Glomerular endothelial cell (primary cell): ENCODE measurements at places on chromosomes 2 and 18. TPM values are rescaled to one million over a fixed set of nuclear protein-coding genes. Genes with fewer than 3 reads are reported as not detected.

DNA sequence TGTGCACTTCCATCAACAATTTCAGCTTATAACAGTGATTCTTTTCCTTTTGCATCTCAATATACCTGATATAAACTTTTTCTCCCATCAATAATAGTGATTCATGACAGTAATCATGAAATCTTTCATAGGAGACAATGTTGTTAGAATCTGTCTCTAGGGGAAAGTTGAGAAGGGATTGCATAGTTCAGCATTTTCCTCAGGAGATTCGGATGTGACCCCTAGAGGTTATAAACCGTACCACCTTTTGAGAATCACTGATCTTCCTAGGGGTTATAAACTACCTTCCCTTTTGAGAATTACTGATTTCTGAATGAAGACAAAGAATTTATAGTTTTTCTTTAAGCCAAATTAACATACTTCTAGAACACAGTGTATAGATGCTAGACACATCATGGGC is 53.0 kb upstream of the GALNT3 start:
- no peak for DNase-seq

DNA sequence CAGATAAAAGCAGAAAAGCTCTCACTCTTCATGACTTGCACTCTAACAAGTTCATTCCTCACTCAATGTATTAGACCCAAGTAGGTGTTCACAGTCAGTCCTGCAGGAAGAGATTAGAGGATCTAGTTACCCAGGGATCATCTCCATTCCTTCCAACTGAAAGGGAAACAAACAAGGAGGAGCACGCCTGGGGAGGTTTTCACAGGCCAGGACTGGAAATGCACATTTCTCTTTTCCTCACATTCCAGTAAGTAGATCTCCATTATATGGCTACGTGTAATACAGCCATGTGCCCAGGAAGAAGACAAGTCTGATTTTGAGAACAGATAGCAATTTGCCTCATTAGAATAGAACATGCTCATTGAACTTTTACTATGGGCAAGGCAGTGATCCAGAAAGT is 1132.2 kb upstream of the FAM98A start:
- DNase-seq: no peak

DNA sequence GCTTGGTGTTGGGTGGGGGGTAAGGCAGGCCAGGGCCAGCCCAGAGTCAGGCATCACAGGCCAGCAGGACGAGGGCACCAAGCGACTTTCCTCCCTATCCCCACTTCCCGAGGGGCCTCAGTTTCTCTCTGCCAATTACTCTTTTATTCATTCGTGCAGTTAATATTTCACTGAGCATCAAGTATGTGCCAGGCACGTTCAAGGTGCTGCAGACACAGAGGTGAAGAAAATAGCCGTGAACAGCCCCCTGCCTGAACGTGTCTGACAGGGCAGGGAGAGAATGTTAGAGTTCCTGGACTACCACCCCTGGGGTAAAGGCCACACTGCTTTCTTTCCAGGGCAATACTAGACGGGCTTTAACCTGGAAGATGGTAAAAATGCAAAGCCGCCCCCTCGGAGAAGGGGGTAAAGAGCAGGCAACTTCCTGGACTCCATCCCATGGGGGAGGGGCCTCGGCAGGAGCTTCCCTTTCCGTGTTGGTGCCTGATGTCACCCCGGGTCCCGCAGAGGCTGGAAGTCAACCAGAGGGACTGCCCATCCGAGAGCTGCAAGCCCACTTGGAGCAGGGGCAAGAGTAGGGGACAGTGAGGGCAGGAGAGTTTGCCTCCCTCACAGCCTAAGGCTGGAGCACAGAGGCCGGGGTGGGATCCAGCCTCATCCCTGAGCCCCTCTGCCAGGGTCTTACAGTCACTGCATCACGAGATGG is 47.1 kb downstream of the CENPO start:
- no peak for DNase-seq

Gene MYCN
- total RNA-seq: 1.8 and 6.5 TPM in 2 replicates

GRCh38 chr18:36825526-36825925 is 3.3 kb downstream of the TPGS2 start:
- no peak for DNase-seq

Gene ZNF892
- 3.9 and 6.4 TPM in 2 replicates for total RNA-seq

- no peak for DNase-seq
Observed at GRCh38 chr18:50142441-50143120, 52.4 kb downstream of the MYO5B start.

Gene CIDEA
- total RNA-seq: 1.4 and 3.5 TPM in 2 replicates

DNA sequence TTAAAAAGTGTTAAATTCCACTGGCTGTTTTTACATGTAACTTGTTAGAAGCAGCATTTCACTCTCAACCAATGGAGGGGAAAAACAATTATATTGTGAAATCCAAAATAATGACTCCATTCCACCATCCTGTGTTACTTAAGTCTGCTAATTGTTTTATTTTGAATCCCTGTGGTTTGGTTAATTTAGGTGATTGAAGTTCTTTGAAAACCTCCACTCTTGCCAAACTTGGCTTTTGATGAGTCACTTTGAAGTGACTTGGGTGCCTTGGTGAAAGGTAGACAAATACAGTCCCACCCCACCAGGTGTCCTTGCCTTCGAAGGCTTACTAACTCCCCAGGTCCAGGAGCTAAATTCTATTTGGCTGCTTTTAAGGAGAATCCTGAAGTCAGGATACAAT is 1303.8 kb upstream of the NRXN1 start:
- DNase-seq: no peak

DNA sequence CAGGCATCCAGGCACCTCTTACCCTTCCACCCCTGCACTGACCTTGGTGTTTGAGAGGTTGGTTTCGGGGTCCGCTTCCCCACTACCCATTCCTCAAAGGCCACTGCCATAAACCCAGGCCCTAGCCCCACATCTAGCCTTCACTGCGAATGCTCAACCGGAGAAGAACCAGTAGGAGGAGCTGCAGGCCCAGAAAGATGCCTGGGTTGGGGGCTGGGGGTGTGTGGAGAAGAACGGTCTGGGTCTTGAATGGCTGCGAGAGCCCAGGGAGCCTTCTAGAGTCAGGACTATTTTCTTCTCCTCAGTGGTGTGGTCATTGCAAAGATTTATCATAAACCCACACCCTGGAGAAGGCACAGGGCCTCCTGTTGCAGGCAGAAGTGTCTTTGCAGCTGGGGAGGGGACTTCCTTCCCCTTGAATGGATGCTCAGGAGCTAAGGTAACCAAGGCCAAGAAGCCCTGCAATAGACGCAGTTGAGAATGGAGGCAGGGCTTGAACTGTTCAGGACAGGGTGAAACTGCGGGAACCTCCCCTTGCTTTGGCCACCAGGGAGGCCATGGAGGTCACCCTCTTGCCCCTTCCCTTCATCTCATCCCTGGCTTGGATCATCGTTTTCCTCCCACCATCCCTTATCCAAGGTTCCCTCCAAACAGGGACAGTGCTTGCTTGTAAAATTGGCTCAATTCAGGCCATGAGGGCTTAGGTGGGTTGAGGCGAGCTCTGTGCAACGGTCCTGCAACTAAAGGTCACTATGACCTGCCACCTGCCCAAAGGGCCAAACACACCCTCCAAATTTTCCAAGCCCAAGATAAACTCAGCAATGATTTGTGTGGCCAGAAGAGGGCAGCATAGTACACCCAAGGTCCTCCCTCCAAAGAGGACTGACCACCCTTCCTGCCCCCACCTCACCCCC is 20.9 kb downstream of the THNSL2 start:
- peak; percentile 3 for DNase-seq

Gene KCNIP3
- 2.2 and 3.8 TPM in 2 replicates for total RNA-seq

Gene RALB
- 113 and 132 TPM in 2 replicates for total RNA-seq

DNA sequence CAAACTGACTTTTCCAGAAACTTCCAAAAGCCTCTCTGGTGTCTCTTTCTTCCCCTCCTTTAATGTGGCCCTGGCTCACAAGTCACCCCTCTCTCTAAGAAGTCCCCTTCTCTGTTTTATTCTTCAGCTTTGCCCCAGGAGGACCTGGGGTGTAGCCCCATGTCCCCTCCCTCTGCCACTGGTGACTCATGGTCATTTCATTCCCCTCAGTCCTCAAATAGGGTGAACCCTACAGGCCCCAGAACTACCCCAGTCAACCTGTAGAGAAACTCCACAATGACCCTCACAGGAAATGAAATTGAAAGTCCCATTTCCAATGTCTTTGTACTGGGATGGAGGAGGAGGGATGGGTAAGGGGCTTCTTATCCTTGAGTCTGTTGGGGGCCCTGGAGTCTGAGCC is 6.2 kb upstream of the SPEG start:
- no peak for DNase-seq

- DNase-seq: no peak
Observed at GRCh38 chr2:75607988-75608683, 38.4 kb upstream of the MRPL19 start.

Gene CDH19
- total RNA-seq: 0.06 TPM in 1 of 2 replicates, not detected in the other

Gene SMIM21
- total RNA-seq: not detected in 2 replicates

DNA sequence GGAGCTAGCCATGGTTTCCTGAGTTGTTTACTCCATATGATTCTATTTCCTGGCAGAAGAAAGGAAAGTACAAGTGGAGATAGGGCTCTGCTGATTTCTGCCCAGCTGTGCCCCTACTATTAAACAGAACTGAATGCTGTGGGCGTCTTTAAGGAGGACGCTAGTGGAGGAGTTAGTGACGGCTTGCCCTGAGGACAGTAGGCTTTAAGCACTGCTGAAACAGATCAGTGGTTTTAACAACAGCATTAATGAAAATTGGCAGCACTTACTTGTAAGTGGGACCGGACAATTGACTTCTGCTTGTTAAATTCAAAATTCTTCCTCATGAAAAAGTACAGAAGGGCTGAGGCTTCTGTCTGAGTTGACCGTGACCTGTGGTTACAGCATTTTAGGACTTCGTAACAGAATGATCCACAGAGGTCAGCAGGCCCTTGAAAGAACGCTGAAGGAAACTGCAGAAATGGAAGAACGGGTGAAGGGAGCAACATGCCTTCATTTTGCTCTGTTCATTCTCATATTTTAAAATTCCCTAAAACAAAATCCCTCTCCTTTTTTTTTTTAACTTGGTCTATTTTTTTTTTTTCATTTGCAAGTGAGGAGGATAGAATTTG is 80.6 kb upstream of the CCDC195 start:
- no peak for DNase-seq

Gene CHST9
- total RNA-seq: 0.05 TPM in 1 of 2 replicates, not detected in the other

Gene LONRF2
- total RNA-seq: under 0.01 and 0.19 TPM in 2 replicates

- no peak for DNase-seq
Observed at GRCh38 chr18:11488175-11488574, 121.2 kb upstream of the SLC35G4 start.

- DNase-seq: no peak
Observed at GRCh38 chr18:77103187-77103850, 29.3 kb downstream of the MBP start.

Gene IL18RAP
- not detected in 2 replicates for total RNA-seq

GRCh38 chr2:18924886-18925285 is 335.5 kb upstream of the NT5C1B start:
- DNase-seq: no peak

Gene RAB17
- total RNA-seq: 0.39 and 1.5 TPM in 2 replicates

- no peak for DNase-seq
Observed at GRCh38 chr18:79123948-79124347, 54.8 kb downstream of the ATP9B start.

- no peak for DNase-seq
Observed at GRCh38 chr18:25399554-25399953, 47.6 kb upstream of the ZNF521 start.

DNA sequence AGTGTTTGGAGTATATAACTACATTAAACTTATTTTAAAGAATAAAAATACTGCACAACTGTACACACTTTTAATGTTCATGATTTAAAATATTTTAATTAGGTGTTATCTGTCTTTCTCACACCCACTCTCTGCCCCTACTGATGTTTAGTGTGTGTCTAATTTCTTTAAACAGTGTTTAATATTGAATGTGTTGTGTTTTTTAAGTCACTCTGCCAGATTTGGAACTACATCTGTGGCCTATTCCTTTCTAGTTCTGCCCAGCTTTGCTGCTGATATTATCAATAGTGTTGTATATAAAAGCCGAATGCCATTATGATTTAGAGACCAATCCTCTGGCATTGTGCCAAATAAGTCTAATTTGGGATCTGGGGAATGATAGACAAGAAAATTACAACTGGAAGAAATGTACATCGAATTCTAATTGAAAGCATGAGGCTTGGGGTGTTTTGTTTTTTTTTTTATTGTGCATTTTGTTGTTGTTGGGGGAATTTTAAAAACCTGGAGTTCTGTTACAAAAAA is 398.0 kb downstream of the CPS1 start:
- no peak for DNase-seq

Gene CTAGE1
- total RNA-seq: not detected in 2 replicates
